Breast epithelium (tissue), 4 donors: ENCODE measurements at places on chromosomes 7 and 10. TPM values are rescaled to one million over a fixed set of nuclear protein-coding genes. Genes with fewer than 3 reads are reported as not detected.

DNA sequence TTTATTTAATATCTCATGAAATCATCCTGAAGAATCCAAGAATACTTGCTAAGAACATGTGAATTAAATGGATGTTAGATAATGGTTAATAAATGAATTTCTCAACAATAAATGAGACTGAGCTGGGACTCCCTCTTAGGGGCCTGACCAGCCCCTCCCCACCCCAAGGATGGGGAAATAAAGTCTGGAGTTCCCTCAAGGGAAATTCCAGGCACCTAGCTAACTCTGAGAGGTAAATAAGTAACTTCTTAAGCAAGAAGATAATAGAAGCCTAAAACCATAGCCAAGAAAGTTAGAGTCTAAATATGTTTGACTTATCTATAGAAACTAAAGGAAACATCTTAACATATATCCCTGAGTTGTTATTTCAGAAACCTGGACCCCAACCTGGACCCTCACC, 32.2 kb upstream of the PPP1R9A start:
- H3K4me3 ChIP-seq, result no peak overlapping the region
- no peaks in the 10 kb centered on the region for H3K36me3 ChIP-seq
- H3K27me3 ChIP-seq, result no peaks in the 10 kb centered on the region
- H3K27ac ChIP-seq, result no peak overlapping the region
- no peak for DNase-seq

- H3K36me3 ChIP-seq, result no peaks in the 10 kb centered on the region
- no peak overlapping the region for H3K4me3 ChIP-seq
- peak overlapping the region; percentile 8 for H3K27ac ChIP-seq
- no peak for DNase-seq
- H3K27me3 ChIP-seq, result no peaks in the 10 kb centered on the region
These were observed 21.0 kb downstream of the AHR start for GRCh38 chr7:17319164-17320101.

TAS2R41 gene
- total RNA-seq, result 0.66 TPM

CELF2 gene
- total RNA-seq, result 40.0 TPM
